ENCODE measurements at places on chromosomes 16 and 17. TPM values are rescaled to one million over a fixed set of nuclear protein-coding genes. Genes with fewer than 3 reads are reported as not detected.

Gene AMFR
- 60.4 TPM for total RNA-seq

Gene CCL3
- total RNA-seq = 6.0 TPM

Gene SLC35G3
- not detected for total RNA-seq

Gene TBC1D3G
- not detected for total RNA-seq

Gene CCDC200
- total RNA-seq = not detected

DNA sequence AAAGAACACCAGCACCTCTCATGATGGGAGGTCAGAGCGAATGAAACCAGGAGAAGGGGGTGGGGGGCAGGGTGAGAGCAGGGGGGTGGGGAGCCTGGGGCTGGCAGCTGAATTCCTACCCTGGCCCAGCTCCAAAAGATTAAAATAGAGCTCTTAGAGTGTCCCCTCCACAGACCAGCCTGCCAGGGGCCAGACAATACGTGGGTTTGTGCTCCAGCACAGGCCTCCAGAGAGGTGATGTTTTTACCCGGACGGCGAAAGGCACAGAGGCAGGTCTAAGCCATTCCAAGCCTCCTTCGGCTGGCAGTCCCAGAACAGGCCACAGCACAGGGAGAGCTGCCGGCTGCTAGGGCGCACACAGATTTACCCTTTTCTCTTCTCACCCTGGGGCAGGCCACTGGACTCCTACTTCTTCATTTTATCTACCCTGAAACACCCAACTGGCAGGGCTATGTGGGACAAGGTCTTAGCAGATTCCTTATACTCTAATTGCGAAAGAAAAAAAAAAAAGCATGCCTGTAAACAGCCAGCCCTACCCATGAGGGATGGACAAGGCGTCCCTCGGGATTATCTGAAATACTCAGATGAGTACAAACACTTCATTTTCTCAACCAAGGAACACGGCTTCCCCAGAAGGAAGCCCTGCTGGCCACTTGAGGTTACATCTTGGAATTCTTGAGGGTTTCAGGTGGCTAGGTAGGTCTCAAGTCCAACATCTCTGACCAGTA is 71.9 kb upstream of the NOG start:
- H3K27me3 ChIP-seq = peaks cover 11% of the 10 kb centered on the region
- H3K4me3 ChIP-seq = no peak overlapping the region
- DNase-seq = no peak
- H3K36me3 ChIP-seq = no peaks in the 10 kb centered on the region
- no peaks in the 10 kb centered on the region for H3K4me1 ChIP-seq

- peaks cover 4% of the 10 kb centered on the region for H3K27me3 ChIP-seq
- H3K27ac ChIP-seq = no peak overlapping the region
- no peaks in the 10 kb centered on the region for H3K4me1 ChIP-seq
Measured at GRCh38 chr17:55990332-55991006, 162.8 kb upstream of the ANKFN1 start.

DNA sequence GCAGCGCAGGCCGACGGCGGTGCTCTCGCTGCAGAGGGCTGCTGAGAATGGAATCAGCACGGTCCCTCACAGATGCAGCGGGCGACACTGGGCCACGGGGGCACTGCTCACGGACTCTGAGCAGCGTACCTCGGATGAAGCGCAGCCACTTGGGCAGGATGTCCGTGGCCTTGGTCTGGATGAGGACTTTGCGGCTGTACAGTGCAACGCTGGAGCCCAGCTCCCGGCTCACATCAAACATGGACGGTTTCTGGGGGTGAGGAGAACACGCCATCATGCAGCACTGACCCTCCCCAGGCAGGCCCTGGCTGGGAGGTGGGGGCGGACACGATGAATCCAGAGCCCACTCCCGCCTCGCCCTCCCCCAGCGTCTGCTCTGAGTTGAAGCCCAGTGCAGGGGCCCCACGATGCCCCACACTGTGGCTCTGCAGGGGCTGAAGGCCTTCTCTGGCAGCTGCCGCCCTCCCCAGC is 18.1 kb downstream of the DNASE1 start:
- no peaks in the 10 kb centered on the region for H3K4me1 ChIP-seq
- H3K36me3 ChIP-seq = peaks cover 32% of the 10 kb centered on the region
- H3K4me3 ChIP-seq = no peak overlapping the region

GRCh38 chr17:44928950-44929720 is 13.8 kb upstream of the GFAP start:
- no peak for DNase-seq
- no peak overlapping the region for H3K4me3 ChIP-seq
- H3K36me3 ChIP-seq = no peaks in the 10 kb centered on the region
- no peaks in the 10 kb centered on the region for H3K27me3 ChIP-seq
- H3K27ac ChIP-seq = no peak overlapping the region
- no peaks in the 10 kb centered on the region for H3K4me1 ChIP-seq

DNA sequence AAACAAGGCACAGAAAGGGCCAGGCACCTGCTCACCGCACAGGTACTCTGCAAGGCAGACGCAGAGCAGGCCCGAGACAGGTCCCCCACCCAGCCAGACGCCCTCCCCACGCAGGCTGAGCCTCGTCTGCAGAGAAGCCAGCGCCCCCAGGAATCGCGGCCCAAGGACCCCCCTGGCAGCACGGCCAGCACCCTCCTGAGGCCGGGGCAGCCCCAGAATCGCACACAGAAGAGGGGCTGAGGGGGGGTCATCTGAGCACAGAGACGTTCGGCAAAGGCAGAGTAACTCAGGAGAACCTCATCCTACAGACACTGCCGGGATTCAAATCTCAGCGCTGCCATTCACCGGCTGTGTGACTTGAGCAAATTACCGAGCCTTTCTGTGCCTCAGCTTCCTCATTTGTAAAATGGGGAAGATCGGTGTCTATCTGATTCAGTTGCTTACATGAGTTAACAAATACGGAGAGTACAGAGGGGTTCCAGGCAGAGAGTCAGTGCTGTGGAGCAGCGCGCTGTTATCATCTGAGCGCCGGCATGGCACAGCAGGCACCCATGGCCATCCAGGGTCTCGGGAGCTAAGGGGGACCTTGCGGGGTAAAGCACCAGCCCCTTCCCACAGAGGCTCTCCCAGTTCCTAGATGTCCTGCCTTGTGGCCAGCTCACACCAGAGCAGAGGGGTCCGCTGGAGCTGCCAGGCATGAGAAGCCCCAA is 10.4 kb downstream of the EMC6 start:
- H3K36me3 ChIP-seq = peaks cover 13% of the 10 kb centered on the region
- no peaks in the 10 kb centered on the region for H3K27me3 ChIP-seq
- no peak overlapping the region for H3K4me3 ChIP-seq
- H3K4me1 ChIP-seq = no peaks in the 10 kb centered on the region
- DNase-seq = no peak

- H3K4me1 ChIP-seq = no peaks in the 10 kb centered on the region
- H3K27me3 ChIP-seq = no peaks in the 10 kb centered on the region
- no peak overlapping the region for H3K27ac ChIP-seq
- DNase-seq = no peak
- H3K4me3 ChIP-seq = no peak overlapping the region
- H3K36me3 ChIP-seq = no peaks in the 10 kb centered on the region
Measured at GRCh38 chr16:20761175-20761574, 2.6 kb upstream of the ACSM3 start.

Gene RNF40
- total RNA-seq = 79.6 TPM

Gene RAI1
- 20.1 TPM for total RNA-seq

DNA sequence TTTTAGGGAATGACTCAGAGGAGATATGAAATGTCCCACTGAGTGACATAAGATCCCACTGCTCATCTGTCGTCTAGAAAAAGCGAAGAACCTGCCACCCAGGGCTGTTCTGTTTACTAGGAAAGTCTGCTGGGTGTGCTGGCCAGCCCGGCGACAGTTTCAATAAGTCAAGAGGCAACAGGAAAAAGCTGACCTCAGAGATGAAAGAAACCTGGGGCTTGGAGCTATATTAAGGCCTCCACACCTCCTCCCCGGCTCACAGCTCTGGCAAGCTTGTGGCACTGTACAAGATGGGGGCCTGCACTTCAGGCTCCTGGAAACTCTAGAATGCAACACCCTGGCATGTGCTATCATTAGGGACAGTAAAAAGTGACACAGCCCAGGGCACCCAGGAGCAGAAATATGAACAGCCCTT is 10.6 kb downstream of the ZFHX3 start:
- no peak overlapping the region for H3K27ac ChIP-seq
- no peak for DNase-seq
- H3K36me3 ChIP-seq = no peaks in the 10 kb centered on the region
- H3K27me3 ChIP-seq = no peaks in the 10 kb centered on the region
- H3K4me1 ChIP-seq = no peaks in the 10 kb centered on the region

GRCh38 chr17:3526491-3526890 is 31.1 kb downstream of the TRPV3 start:
- no peaks in the 10 kb centered on the region for H3K27me3 ChIP-seq
- no peak overlapping the region for H3K27ac ChIP-seq
- no peaks in the 10 kb centered on the region for H3K36me3 ChIP-seq
- no peak overlapping the region for H3K4me3 ChIP-seq

DNA sequence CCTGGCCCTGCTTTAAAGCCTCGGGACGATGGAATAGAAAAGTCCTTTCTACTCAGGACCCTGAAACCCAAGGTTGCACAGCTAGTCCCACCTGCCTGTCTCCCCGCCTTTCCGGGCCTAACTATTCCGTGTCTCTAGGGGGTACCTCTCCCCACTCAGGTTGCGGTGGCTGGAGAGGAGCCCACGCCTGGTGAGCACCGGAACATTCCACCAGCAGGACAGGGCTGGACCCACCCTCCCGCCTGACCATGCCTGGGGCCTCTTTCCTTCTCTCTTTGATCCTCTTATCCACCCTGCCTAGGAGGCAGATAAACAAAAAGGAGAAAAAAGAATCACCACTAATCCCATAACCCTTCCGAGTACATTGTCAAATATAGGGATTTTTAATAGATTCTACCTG is 10.9 kb downstream of the LLGL2 start:
- H3K4me3 ChIP-seq = no peak overlapping the region
- peaks cover 10% of the 10 kb centered on the region for H3K4me1 ChIP-seq
- H3K36me3 ChIP-seq = peaks cover 9% of the 10 kb centered on the region
- H3K27ac ChIP-seq = peak overlapping the region; percentile 69

Gene AHSP
- total RNA-seq = not detected

Gene MRPS7
- 33.6 TPM for total RNA-seq

Gene KRT34
- total RNA-seq = not detected

DNA sequence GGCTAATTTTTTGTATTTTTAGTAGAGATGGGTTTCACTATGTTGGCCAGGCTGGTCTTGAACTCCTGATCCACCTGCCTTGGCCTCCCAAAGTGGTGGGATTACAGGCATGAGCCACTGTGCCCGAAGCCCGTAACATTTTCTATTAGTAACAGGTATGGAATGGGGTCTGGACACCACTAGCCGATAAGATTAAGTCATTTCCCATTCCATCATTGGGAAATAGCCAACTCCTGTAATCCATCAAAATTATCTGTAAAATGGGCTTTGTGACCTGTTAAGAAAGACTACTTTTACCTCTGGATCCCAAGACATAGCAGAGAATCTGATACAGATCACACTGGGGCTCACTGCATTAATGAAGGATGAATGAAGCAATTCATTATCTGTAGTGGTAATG is 3.9 kb upstream of the LUC7L3 start:
- peaks cover 3% of the 10 kb centered on the region for H3K4me1 ChIP-seq
- no peak for DNase-seq
- no peaks in the 10 kb centered on the region for H3K27me3 ChIP-seq
- no peak overlapping the region for H3K4me3 ChIP-seq
- no peak overlapping the region for H3K27ac ChIP-seq

- H3K36me3 ChIP-seq = no peaks in the 10 kb centered on the region
- H3K4me1 ChIP-seq = no peaks in the 10 kb centered on the region
- H3K27ac ChIP-seq = no peak overlapping the region
- no peak for DNase-seq
- H3K27me3 ChIP-seq = no peaks in the 10 kb centered on the region
Measured at GRCh38 chr16:82199209-82199608, 29.2 kb upstream of the MPHOSPH6 start.

Gene ABCC3
- total RNA-seq = 0.75 TPM

Gene SLC38A7
- total RNA-seq = 13.4 TPM

Gene DPEP3
- 1.1 TPM for total RNA-seq

- H3K27ac ChIP-seq = no peak overlapping the region
- no peaks in the 10 kb centered on the region for H3K27me3 ChIP-seq
- DNase-seq = no peak
- H3K4me1 ChIP-seq = no peaks in the 10 kb centered on the region
Measured at GRCh38 chr17:44925731-44926697, 10.7 kb upstream of the GFAP start.

GRCh38 chr16:65377195-65377594 is 255.3 kb upstream of the CDH11 start:
- H3K4me1 ChIP-seq = no peaks in the 10 kb centered on the region
- H3K4me3 ChIP-seq = no peak overlapping the region
- no peaks in the 10 kb centered on the region for H3K27me3 ChIP-seq
- no peaks in the 10 kb centered on the region for H3K36me3 ChIP-seq
- DNase-seq = no peak

GRCh38 chr17:2171702-2172076 is 116.8 kb downstream of the HIC1 start:
- H3K4me3 ChIP-seq = no peak overlapping the region
- H3K27me3 ChIP-seq = no peaks in the 10 kb centered on the region
- peaks cover 71% of the 10 kb centered on the region for H3K36me3 ChIP-seq
- H3K4me1 ChIP-seq = no peaks in the 10 kb centered on the region
- H3K27ac ChIP-seq = no peak overlapping the region

DNA sequence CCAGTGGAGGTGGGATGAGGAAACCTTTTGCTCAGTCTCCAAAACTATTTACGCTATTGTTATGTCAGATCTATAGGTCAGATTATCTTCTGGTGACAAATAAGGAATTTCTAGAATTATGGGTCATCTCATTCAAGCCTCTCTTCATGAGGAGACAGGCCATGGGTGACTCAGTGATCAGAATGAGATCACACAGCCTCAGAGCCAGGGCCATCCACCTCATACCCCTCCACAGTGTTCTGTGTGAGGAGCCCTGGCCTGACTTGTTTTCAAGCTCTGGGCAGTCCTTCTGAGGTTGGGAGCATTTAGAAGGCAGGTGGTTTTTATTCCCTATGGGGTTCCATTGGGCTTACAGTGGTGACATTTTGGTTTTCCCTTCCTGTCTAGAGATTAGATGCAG is 26.5 kb downstream of the YPEL2 start:
- no peak for DNase-seq
- no peaks in the 10 kb centered on the region for H3K27me3 ChIP-seq
- no peak overlapping the region for H3K27ac ChIP-seq
- no peak overlapping the region for H3K4me3 ChIP-seq

DNA sequence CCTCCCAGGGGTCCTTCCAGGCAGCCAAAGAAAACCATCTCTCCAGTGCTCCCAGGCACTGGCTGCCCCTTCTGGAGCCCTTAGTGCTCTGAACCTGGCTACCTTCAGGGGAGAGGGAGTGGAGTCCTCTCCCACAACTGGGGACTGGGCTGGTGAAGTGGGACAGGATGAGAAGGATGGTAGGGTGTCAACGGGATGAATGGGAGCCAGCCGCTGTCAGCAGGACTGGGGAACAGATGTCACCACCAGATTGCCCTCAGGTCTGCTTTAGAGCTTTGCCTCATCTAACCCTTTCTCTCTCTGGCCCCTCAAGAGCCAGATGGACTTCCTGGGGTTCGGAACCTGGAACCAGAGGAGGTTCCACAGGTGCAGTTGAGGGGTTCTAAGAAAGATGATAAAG is 488 bp upstream of the SEBOX start:
- H3K4me3 ChIP-seq = no peak overlapping the region
- no peak overlapping the region for H3K27ac ChIP-seq
- peaks cover 38% of the 10 kb centered on the region for H3K36me3 ChIP-seq
- H3K4me1 ChIP-seq = no peaks in the 10 kb centered on the region
- H3K27me3 ChIP-seq = no peaks in the 10 kb centered on the region

Gene PRSS36
- 1.2 TPM for total RNA-seq

GRCh38 chr17:80423536-80424225 is 8.7 kb downstream of the ENDOV start:
- no peak for DNase-seq
- H3K27me3 ChIP-seq = no peaks in the 10 kb centered on the region
- H3K27ac ChIP-seq = no peak overlapping the region
- H3K4me1 ChIP-seq = no peaks in the 10 kb centered on the region
- no peaks in the 10 kb centered on the region for H3K36me3 ChIP-seq
- no peak overlapping the region for H3K4me3 ChIP-seq

Data from T-cell (primary cell).